ENCODE measurements at places on chromosomes 4 and X.

DNA sequence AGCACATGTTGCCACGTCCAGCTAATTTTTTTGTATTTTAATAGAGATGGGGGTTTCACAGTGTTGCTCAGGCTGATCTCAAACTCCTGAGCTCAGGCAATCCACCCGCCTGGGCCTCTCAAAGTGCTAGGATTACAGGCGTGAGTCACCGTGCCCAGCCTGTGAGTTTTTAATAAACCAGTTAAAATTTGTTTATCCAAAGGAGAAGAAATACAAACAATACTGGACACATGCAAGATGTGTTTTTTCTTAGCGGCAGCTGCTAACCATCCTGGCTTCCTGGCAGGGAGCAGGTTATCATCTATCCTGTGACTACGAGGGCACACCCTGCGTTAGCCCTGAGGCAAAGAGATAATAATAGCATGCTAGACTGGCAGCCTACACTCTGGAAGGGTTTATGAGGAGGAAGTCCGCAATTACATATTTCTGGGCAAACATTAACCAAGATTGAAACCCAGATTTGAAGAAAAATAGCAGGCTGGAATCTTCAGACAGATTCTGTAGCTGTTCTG is 191.4 kb downstream of the SPRY1 start:
- DNase-seq = no peak

- no peak for DNase-seq
Measured at GRCh38 chr4:157527954-157528353, 307.4 kb downstream of the GRIA2 start.

DNA sequence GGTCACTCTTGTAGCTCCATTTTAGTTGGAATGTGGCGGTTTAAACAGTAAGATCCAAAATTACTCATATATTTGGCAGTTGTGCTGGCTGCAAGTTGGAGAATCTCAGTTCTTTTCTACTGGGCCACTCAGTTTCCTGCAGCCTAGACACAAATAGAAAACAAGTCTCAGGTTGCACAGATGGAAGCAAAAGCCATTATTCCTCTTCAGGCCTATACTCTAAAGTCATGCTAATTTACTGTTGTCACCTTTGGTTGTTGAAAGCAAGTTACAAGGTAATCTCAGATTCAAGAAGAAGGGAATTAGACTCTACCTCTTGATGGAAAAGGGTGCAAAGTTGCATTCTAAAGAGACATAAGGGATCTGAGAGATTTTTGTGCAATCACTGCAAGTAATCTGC is 345.4 kb downstream of the ADAM29 start:
- no peak for DNase-seq

DNA sequence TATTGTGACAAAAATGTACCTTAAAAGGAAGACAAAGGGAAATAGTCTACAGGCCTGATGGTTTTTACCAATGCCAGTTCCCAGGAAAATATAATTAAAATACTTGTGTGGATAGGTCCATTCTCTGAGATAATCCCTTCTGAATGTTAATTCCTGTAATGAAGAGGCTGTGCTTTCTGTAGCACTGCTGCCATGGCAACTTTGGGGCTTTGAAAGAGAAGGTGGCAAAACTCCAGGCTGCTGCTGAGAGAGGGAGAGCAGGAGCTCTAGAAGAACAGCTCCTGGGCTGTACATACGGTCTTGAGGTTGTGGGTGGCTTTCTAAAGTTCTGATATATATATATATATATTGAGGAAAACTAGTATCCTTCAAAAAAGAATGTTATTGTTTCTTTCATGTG is 125.4 kb downstream of the PDLIM5 start:
- DNase-seq = no peak

- DNase-seq = peak; percentile 74
Measured at GRCh38 chr4:75939890-75940691, 722 bp downstream of the NAAA start.

DNA sequence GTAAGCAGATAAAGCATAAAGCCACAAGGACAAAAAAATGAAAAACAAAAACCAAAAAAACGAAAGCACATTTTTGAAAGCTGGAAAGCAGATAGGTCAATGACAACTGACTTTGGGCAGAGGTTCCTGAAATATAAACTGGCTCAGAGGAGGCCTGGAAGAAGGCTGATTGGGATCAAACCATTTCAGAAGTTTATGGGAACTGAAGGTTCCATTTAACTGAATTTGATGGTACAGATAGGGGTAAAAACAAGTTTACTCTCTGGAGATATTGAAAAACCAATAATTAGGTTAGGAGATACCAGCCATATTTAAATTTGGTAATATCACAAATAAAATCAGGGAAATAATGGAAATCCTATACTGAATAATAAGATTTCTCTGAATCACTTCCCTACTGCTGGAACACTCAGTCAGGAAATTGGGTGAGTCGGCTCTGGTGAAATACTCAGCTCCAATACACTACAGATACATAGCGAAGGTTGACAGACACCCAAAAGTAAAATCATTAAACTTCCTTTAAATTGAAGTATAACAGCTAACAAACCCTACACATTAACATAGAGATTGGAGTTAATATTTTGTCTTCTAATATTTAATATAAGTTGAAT is 1584.3 kb downstream of the STIM2 start:
- DNase-seq = no peak

DNA sequence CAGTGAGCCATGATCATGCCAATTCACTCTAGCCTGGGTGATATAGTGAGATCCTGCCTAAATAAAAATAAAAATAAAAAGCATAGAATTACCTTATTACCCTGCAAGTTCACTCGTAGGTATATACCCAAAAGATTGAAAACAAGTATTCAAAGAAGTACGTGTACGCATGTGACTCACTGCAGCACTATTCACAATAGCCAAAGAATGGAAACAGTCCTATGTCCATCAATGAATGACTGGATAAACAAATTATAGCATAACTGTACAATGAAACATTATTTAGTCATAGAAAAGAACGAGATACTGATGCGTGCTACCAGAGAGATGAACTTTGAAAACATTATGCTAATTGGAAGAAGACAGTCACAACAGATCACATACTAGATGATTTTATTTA is 204.6 kb upstream of the DIAPH2 start:
- no peak for DNase-seq

- DNase-seq = no peak
Measured at GRCh38 chrX:352582-353314, 34.0 kb downstream of the PPP2R3B start.

DNA sequence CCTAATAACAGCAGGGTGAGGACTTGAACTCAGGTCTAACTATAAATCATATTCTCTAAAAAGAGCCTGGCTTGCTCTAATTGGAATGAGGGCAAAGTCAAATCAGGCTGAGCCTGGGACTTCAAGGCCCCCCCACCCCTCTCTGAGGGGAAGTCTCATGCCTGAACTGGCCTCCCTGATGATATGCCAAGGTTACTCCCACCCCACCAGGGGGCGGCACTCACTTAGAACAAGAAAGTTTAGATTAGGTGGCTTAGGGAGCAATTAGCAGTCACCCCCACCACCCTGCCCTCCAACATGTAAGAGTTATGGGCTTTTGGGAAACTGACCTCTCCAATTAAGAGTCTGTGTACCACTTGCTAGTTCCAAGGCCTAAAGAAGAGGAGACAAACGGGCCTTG is 2.7 kb downstream of the FOXO4 start:
- peak; percentile 7 for DNase-seq

DNA sequence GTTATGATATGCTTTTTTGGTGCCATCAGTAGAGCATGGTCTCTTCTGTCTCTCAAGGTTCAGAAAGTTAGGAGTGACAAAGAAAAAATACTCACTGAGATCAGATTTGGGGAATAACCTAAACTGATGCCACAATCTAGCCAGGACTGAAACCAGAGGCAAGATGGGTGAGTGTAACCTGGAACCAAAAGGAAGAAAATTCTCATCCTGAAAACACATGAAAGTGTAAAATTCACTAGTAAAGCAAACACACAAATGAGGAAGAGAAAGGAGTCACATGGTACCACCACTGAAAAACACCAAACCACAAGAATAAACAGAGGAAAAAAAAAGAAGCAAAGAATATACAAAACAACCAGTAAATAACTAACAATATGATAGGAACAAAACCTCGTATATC is 96.4 kb downstream of the ANXA10 start:
- DNase-seq = no peak

GRCh38 chrX:87874043-87874442 is 356.4 kb downstream of the KLHL4 start:
- DNase-seq = no peak

DNA sequence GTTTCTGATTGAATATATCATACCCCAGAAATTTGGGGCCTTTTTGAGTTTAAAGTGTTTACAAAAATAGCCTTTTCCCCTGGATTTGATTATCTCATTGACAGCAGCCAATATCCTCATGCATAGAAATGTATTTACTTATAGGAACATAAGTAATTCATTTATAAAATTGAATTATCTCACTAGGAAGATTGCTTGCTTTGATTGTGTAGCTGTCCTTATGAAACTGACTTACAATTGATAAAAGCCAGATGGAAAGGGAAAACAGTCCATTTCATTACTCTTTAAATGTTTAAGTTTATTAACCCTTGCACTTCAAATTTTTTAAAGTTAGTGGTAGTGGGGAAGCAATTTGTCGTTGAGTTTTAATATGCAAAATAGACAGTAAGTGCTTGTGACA is 310.2 kb upstream of the TBX22 start:
- no peak for DNase-seq

DNA sequence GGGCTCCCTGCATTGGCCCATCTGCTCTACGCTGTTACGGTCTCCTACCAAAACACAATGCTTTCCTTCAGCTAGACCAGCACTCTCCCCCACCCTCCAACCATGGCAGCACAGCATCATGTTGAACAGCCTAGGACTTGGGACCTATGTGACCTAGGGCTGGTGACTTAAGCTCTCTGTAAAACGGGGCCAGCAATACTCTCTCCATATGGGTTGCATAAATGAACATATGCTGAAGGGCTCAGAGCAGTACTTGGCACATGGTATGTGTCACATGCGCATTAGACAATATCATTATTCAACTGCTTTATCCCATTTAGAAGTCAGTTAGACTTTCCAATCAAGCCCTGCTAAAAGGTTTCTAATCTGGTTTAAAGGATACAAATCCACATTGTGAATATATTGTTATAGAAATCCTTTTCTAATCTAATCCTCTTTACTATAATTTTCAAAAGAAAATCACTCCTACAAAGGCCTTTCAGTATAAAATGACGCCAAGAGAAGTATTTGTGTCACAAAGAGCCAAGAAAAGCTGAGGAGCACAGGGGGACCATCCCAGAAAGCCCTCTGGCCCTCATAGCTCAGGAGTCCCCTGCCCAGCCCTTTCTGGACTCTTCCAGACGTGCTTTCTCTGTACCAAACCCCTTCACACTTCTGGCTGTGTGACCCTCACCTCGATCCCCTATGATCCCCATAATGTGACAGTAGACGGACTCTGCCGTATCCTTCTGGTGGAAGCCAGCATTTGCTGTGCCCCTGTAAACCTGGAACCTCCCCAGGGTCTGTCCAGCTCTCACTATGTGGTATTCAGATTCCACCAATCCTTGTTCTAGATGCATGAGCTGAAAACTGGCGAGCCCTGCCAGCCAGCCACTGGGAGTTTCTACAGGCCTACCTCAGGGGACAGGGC is 42.3 kb downstream of the NSG1 start:
- DNase-seq = no peak

- peak; percentile 47 for DNase-seq
Measured at GRCh38 chr4:159017323-159018026, 85.4 kb upstream of the RAPGEF2 start.

DNA sequence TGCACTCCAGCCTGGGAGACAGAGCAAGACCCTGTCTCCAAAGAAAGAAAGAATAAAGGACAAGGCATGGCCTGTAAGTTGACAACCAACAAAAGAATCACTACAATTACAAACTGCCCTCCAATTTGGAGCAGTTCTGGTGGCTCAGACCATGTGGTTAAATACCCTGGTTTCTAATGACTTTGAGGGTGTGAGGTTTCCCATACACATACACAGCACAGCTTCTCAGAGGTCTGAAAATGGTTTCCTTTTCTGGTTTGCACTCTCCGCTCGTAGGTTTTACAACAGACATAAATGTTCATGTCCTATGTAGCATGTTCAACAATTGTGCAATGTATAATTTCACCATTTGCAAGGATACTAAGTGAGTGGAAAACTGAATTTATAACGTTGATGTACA is 34.2 kb upstream of the MXRA5 start:
- no peak for DNase-seq

- no peak for DNase-seq
Measured at GRCh38 chr4:95742179-95742578, 97.7 kb upstream of the PDHA2 start.

- no peak for DNase-seq
Measured at GRCh38 chr4:3630598-3631543, 98.6 kb upstream of the LRPAP1 start.

- DNase-seq = no peak
Measured at GRCh38 chr4:90209922-90210321, 82.7 kb downstream of the CCSER1 start.

DNA sequence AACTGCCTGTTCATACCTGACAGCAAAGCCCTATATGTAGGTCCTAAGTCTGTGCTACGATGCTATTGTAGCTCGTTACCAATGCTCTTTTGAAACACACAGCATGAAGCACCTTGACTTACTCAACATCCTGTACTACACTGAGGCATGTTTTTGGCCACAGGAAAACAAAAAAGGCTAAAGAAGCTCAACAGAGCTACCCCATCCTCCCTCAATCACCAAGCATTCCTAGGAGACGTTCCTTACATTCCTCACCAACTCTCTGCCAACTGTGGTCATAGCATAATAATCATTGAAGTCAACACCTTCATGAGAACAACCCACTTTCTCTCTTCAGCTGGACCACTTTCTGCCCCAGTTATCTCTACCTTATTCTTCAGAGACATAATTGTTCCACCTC is 73.7 kb upstream of the SLC25A43 start:
- DNase-seq = no peak

DNA sequence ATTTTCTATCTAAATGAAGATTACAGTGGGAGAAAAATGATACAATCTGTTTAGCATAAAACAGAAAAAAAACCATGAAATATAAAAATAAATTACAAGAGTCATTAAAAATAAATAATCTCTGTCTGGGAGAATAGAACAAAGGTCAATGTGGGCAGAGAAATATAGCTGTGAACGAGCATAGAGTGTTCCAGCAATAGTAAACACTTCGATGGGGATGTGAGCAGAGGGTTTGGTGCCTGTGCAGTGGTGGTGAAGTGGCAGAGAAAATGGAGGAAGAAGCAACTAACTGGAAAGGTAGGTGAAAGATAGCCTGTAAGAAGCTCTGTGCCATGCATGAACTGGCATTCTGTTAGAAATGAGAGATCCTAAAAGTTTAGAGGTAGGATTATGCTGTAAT is 64.9 kb downstream of the ANKRD50 start:
- DNase-seq = no peak

DNA sequence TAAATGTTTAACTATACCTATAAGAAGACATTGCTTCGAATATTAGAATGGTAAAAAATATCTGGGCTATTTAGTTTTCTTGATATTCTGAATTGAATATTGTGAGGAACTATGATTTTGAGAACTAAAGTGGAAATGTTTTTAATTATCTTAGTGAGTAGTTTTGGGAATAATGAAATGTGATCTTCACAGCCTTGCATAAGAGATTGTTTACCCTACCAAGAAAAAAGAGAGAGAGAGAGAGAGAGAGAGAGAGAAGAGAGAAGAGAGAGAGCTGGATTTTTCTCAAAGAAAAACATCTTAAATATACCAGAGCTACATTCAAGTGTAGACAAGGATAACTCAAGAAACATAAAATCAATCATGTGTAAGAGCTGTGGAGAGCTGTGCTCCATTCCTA is 148.7 kb upstream of the MAD2L1 start:
- no peak for DNase-seq

Measured in bone marrow (tissue), 2 donors.